ENCODE measurements at places on chromosomes 12 and 14.
A peak's percentile ranks its signal among the peaks of the same experiment; 100 is the strongest.

GRCh38 chr12:12086362-12086761 is 15.6 kb downstream of the BCL2L14 start:
- no peak for DNase-seq

DNA sequence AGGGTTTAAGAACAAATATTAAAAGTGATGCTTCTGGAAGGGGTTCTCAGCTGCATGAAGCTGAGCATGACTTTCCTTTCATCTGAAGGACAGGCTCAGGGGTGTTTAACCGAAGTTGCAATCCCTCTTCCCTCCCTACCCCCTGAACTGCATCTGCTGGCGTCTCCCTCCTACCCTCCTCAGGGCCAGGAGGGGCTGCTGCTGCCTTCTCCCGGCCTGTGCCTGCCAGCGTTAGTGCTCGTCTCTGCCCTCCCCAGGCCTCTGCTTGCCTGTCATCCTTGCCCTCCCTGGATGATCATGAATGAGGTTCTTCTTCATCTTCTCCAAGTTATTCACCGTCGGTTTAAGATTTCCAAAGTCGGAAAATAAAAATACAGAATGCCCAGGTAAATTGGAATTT is 12.2 kb downstream of the SMOC1 start:
- DNase-seq, result no peak

GRCh38 chr14:103401223-103402214 is 16.3 kb downstream of the MARK3 start:
- no peak for DNase-seq

- no peak for DNase-seq
These were observed 3.8 kb downstream of the CCDC88C start for GRCh38 chr14:91413547-91414474.

DNA sequence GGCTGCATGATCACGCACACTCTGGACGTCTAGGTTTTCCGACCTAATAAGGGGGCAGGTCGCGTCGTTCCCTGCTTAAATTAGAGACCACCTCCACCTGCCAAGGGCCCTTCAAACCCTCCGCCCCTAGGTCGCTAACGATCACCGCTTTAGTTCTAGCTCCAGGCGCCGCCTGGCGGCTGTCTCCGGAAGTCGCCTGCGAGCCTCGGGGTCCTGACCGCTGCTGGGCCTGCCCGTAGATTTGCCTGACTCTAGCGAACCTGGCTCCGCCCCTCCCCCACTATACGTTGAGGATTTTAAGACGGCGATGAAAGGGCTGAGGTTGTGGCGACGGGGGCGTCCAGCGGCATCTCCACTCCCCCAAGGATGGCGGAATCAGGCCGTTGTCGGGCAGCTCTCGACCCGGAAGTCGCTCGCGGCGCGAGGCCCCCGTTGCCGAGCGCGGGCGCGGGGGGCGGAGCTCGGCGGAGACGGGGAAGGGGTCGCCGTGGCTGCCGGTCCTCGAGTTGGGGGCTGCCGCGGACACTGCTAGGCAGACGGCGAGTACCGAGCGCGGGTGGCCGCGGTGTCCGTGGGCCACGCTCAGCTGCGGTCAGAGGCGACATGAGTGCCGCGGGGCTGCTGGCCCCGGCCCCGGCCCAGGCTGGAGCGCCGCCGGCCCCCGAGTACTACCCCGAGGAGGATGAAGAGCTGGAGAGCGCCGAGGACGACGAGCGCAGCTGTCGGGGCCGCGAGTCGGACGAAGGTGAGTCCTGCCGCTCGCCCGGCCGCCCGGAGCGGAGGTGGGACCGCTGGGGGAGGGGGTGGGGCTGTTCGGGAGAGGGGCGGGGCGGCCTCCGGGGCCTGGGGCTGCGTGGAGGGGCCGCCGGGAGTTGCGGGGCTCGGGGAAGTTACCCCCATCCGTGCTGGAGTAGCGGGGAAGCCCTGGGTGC is at the start of gene SUDS3:
Gene SUDS3, plus strand, starts transcription at position 467 of the 932 bp plus-strand sequence. Its CDS starts 137 bp downstream, at position 604.
- peak; percentile 95 for DNase-seq
